Ovary (tissue), 10 donors: ENCODE measurements at places on chromosomes 3 and 15. TPM values are rescaled to one million over a fixed set of nuclear protein-coding genes. Genes with fewer than 3 reads are reported as not detected.

GRCh38 chr15:22786868-22787698 lies 639 bp downstream of the NIPA1 start:
- no peaks in the 10 kb centered on the region for H3K27me3 ChIP-seq
- no peaks in the 10 kb centered on the region for H3K36me3 ChIP-seq
- peak overlapping the region; percentile 83 for H3K4me3 ChIP-seq
- no peaks in the 10 kb centered on the region for H3K4me1 ChIP-seq

DNA sequence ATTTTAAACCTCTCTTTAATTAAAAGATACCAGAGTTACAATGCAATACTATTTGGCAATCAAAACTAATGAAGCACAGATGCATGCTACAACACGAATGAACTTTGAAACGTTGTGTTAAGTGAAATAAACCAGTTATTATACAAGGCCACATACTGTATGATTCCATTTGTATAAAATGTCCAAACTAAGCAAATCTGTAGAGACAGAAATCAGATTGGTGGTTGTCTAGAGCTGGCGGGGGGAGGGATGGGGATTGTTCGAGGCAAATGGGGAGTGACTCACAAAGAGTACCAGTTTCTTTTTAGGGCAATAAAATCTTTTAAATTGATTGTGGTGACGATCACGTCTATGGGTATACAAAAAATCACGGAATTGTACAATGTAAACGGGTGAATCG lies 677.0 kb downstream of the NTRK3 start:
- H3K27ac ChIP-seq = no peak overlapping the region
- DNase-seq = no peak
- no peaks in the 10 kb centered on the region for H3K4me1 ChIP-seq
- no peak overlapping the region for H3K4me3 ChIP-seq

- H3K36me3 ChIP-seq = no peaks in the 10 kb centered on the region
- no peak overlapping the region for H3K4me3 ChIP-seq
Measured at GRCh38 chr3:39028546-39028945, 23.2 kb downstream of the SCN11A start.

DNA sequence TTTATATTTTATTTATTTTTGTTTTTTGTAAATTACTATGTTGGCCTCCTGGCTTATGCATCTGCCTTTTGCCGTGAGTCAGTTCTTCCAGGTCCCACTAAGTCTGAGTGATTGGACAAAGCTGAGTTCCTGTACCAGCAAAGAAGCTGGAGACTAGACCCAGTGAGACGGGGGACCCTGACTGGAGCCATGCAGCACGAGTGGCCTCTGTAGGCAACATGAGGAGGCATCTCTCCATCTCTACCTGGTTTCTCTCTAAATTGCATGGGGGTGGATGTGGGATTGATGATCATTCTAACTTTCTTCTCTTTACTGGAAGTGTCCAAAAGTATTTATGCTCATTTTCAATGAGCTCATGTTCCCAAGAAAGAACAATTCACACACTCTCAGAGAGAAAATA lies 155.3 kb upstream of the MRPL3 start:
- H3K27ac ChIP-seq = no peak overlapping the region
- H3K4me1 ChIP-seq = no peaks in the 10 kb centered on the region
- no peaks in the 10 kb centered on the region for H3K36me3 ChIP-seq
- no peak overlapping the region for H3K4me3 ChIP-seq
- DNase-seq = no peak

- no peaks in the 10 kb centered on the region for H3K4me1 ChIP-seq
- no peaks in the 10 kb centered on the region for H3K36me3 ChIP-seq
- H3K27ac ChIP-seq = no peak overlapping the region
- no peaks in the 10 kb centered on the region for H3K27me3 ChIP-seq
- no peak overlapping the region for H3K4me3 ChIP-seq
- no peak for DNase-seq
Measured at GRCh38 chr15:76776480-76776879, 128.7 kb downstream of the SCAPER start.

- no peaks in the 10 kb centered on the region for H3K27me3 ChIP-seq
- H3K27ac ChIP-seq = no peak overlapping the region
- no peak overlapping the region for H3K4me3 ChIP-seq
- H3K36me3 ChIP-seq = no peaks in the 10 kb centered on the region
- DNase-seq = no peak
Measured at GRCh38 chr15:34185666-34186065, 24.2 kb downstream of the KATNBL1 start.

GRCh38 chr3:49666592-49666991 lies 7.6 kb upstream of the APEH start:
- no peak overlapping the region for H3K4me3 ChIP-seq
- no peaks in the 10 kb centered on the region for H3K36me3 ChIP-seq
- H3K27me3 ChIP-seq = no peaks in the 10 kb centered on the region
- no peak for DNase-seq
- H3K27ac ChIP-seq = no peak overlapping the region
- H3K4me1 ChIP-seq = no peaks in the 10 kb centered on the region

- no peak overlapping the region for H3K27ac ChIP-seq
- H3K4me3 ChIP-seq = no peak overlapping the region
- H3K4me1 ChIP-seq = no peaks in the 10 kb centered on the region
Measured at GRCh38 chr3:40054568-40055222, 245.3 kb downstream of the MYRIP start.

DNA sequence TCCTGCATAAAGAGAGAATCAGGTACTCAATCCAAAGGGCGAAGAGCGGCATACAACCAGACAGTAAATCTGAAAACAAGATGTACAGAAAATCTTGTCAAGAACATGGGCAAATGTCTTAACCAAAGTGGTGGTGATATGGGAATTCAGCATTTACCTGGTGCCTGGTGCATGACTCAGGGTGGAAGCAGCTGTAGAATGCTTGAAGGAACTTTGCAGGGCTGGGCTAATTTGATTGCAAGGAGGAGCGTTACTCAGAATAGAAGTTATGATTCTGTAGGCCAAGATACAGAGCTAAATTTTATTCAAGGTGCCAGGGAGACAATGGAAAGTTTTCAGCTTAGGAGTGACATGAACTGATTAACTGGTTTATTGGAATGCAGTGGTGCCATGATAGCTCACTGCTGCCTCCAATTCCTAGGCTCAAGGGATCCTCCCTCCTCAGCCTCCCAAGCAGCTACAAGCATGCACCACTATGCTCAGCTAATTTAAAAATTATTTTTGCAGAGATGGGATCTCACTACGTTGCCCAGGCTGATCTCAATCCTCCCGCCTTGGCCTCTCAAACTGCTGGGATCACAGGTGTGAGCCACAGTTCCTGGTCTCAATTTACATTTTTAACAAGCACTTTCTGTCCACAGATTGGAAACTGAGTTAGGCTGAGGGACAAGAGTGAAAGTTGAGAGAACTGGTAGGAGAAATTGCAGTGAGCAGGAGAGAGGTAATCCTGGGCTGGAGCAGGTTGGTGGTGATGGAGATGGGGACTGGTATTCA lies 91.5 kb upstream of the TBC1D5 start:
- H3K36me3 ChIP-seq = no peaks in the 10 kb centered on the region
- no peaks in the 10 kb centered on the region for H3K27me3 ChIP-seq
- H3K4me3 ChIP-seq = no peak overlapping the region
- DNase-seq = no peak

DNA sequence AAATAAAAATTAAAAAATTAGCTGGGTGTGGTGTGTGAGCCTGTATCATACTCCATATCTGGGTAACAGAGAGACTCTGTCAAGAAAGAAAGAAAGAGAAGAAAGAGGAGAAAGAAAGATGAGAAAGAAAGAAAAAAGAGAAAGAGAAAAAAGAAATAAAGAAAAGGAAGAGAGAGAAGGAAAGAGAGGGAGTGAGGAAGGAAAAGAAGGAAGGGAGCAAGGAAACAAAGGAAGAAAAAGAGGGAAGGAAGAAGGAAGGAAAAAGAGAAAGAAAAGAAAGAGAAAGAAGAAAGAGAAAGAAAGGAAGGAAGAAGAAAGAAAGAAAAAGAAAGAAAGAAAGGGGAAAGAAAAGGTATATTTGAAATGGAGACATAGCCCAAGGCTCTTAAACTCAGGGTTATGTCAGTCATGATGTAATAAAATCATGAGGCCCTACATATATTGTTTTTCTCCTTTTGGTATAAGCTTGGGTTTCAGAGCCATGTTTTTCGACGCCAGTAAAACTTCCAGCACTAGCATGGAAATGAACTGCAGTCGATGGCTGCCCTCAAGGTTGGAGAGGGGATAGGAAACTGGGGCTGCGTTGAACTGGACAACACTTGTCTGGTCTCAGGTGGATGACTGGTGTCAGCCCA lies 38.0 kb upstream of the RFTN1 start:
- no peak overlapping the region for H3K27ac ChIP-seq
- no peaks in the 10 kb centered on the region for H3K36me3 ChIP-seq
- no peak for DNase-seq
- H3K4me3 ChIP-seq = no peak overlapping the region
- no peaks in the 10 kb centered on the region for H3K27me3 ChIP-seq

DNA sequence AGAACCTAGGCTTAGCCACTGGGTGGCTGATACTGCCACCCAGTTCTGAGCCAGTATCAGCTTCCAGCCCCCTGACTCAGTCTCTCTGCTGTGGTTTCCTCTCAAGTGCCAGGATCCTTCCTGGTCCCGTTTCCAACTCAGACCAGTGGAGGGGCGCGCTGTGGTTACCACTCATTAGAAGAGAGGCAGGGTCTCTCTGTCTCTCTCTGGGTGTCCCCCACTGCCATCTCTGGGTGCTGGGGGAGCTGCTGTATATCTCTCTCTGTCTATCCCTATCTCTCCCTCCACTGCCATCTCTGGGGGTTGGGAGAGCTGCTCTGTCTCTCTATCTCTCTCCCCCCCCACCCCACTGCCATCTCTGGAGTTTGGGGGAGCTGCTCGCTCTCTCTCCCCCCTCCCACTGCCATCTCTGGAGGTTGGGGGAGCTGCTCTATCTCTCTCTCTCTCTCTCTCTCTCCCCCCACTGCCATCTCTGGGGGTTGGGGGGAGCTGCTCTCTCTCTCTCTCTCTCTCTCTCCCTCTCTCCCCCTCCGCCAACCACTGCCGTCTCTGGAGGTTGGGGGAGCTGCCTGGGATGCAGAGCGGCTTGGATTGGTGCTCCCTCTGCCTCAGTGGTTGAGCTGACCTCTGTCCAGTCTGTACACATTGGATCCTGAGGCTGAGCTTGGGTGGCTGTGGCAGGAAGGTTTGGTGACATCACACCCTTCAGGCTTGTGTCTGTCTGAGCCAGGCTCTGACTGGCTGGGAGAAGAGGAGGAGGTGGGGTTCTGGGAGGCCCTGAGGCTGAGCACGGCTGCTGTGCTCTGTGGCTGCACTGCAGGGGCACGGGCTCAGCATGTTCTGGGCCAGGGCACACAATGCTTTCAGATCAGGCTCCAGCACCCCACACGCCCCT lies 98.9 kb downstream of the APBA2 start:
- H3K4me1 ChIP-seq = no peaks in the 10 kb centered on the region
- DNase-seq = peak; percentile 21
- H3K27me3 ChIP-seq = no peaks in the 10 kb centered on the region
- H3K27ac ChIP-seq = no peak overlapping the region
- no peaks in the 10 kb centered on the region for H3K36me3 ChIP-seq

DNA sequence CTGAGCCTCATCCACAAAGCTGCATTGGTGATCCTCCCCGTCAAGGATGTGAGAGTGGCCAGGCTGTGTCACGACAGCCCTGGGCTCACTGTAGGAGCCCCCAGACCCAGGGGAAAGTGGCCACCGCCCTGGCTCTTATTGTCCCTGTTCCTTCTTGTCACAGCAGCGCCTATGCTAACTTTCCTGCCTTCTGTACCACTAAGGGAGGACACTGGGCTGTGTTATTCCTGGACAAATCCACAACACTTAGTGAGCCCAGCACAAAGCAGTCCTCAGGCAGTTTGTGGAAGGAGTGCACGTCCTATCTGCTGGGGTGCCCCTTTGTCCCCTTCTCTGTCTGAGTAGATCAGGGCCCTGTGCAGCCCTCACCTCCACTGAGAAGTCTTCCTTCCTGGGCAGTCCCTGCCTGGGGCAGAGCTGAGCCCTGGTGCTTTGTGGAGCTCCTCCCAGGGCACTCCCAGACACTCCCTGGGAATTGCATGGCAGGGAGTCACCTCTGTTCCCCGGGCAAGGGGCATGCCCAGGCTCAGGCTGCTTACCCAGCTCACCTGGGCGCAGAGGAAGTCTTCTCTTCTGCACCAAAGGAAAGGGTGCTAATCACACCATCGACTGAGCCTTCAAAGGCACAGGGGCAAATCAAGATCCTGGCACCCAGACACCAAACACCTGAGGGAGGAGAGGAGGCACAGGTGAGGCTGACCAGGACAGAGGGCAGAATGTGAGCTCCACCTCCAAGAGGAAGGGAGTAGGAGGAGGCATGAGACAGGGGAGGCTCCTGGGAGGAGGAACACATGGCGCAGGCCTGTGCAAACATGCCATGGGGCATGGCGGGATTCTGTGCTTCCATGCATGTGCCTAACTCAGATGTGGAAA lies 138.7 kb downstream of the KLF13 start:
- no peaks in the 10 kb centered on the region for H3K4me1 ChIP-seq
- H3K27ac ChIP-seq = no peak overlapping the region
- H3K36me3 ChIP-seq = no peaks in the 10 kb centered on the region
- no peak overlapping the region for H3K4me3 ChIP-seq

The CEP152 gene
- 1.9 TPM for total RNA-seq

The GPR176 gene
- total RNA-seq = 1.8 TPM

The ARGFX gene
- total RNA-seq = not detected

The ERC2 gene
- 6.0 TPM for total RNA-seq

The TP53BP1 gene
- total RNA-seq = 51.8 TPM

The CCR1 gene
- total RNA-seq = 7.7 TPM

The BMF gene
- 25.4 TPM for total RNA-seq

The MYRIP gene
- total RNA-seq = 4.9 TPM
